CD4-positive, alpha-beta T cell treated with Interleukin-17A for 4 hours (primary cell): ENCODE measurements at places on chromosomes 5 and 9.

DNA sequence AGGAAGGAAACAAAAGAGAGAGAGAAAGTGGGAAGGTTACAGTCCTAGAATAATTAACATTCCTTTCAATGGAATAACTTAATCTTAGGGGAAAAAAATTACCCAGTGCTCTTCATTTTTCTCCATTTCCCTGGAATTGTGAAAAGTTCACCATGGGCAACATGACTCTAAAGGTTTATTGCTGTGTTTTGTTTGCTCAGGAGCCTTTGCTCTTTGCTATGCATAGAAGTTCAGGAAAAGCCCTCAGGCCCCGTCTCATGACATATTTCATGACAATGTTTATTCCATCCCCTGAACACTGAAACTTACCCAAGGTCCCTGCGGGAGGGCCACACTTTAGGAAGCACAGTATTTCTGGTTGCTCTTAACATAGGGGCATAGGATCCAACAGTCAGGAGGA, 9.8 kb upstream of the CTSL start:
- DNase-seq: no peak

DNA sequence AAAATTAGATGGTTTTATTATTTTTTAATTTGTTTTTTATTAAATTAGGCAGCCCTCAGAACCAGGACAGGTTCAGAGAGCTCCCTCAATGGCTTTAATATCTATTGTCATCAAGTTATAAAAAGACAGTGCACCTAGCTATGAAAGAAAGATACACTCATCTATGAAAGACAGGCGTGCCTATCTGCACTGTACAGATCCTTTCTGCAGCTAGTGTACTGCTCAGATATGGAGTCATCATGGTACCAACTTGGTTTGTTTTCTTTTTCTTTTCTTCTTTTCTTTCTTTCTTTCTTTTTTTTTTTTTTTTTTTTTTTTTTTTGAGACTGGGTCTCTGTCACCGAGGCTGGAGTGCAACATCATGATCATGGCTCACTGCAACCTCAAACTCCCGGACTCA, 54.8 kb upstream of the GPBP1 start:
- DNase-seq: no peak

- no peak for DNase-seq
Measured at GRCh38 chr5:178533136-178533535, 57.1 kb downstream of the COL23A1 start.

- DNase-seq: no peak
Measured at GRCh38 chr9:123314617-123315016, 41.4 kb upstream of the CRB2 start.

GRCh38 chr9:91162311-91162710, 199.4 kb downstream of the AUH start:
- peak; percentile 12 for DNase-seq
